CD4-positive, alpha-beta T cell treated with Interleukin-2 at 100 ng/mL for 4 hours (primary cell): ENCODE measurements at places on chromosomes 11 and 22.

- no peak for DNase-seq
Observed at GRCh38 chr11:79236541-79236971, 204.3 kb downstream of the TENM4 start.

- DNase-seq = no peak
Observed at GRCh38 chr11:126790550-126791081, 210.0 kb downstream of the KIRREL3 start.

DNA sequence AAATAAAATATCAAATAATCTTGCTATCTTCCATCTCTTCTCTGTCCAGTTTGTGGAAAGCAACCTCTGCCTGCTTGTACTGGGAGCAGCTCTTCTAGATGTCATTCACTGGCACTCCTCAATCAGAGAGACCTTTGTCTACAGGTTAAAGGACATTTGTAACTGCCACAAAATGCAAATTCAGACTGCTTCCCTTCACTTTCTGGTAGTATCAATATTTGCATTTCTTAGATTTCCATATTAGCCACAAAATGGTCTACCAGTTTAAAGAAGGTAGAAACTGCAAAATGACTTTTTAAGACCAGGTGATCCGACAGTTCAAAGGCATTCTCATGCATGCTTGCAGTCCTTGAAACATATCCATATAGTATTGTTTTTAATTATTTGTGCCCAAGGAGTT is 51.7 kb upstream of the RCN1 start:
- DNase-seq = no peak

GRCh38 chr11:68839054-68839865 is 2.5 kb downstream of the CPT1A start:
- DNase-seq = peak; percentile 91

GRCh38 chr22:36874309-36874696 is 13.5 kb downstream of the NCF4 start:
- DNase-seq = no peak

DNA sequence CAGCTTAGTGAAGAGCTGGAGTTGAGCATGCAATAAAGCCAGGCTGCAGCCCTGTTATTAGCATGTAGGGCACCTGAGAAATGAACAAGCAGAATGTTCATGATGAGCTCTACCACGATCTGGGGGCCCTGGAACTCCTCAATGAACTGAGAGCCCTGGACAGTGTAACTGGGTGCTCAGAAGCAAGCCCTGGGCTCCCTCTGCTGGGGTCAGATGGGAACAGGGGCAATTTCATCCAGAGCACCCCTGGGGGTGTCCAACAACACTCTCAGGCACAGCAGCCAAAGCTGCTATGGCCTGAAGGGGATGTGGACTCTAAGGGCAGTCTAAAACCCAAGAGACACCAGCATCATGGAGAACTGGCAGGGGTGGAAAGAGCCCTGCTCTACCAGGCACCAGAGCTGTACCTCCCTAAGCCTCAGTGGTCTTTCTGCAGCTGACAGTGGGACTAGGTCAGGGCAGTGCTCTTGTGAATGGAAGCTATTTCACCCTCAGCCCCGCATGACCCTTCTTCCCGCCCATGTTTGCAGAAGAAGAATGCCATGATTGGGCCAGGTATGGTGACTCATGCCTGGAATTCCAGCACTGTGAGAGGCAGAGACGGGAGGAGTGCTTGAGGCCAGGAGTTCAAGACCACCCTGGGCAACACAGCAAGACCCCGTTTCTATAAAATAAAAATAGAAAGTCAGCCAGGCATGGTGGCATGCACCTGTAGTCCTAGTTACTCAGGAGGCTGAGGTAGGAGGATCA is 28.9 kb downstream of the THOC5 start:
- DNase-seq = peak; percentile 5

GRCh38 chr11:42043312-42043711 is 583.9 kb upstream of the LRRC4C start:
- no peak for DNase-seq

DNA sequence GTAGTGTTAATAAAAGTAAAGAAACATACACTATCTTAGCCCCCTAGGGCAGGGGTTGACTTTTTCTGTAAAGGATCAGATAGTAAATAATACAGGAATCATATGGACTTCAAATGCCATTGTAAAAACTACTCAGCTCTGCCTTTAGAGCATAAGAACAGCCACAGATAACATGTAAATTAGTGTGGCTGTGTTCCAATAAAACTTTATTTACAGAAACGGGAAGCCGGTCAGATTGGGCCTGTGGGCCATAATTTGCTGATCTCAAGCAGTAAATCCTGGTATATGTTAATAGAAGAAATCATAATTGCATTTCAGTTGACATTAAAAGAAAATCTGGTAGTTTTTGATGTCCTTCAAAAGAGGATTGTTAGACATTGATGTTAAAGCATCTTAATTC is 76.5 kb downstream of the ZC3H12C start:
- DNase-seq = no peak

- DNase-seq = no peak
Observed at GRCh38 chr11:76644591-76644990, 26.0 kb downstream of the LRRC32 start.

GRCh38 chr11:64372802-64373597 is 14.0 kb downstream of the RPS6KA4 start:
- DNase-seq = no peak

DNA sequence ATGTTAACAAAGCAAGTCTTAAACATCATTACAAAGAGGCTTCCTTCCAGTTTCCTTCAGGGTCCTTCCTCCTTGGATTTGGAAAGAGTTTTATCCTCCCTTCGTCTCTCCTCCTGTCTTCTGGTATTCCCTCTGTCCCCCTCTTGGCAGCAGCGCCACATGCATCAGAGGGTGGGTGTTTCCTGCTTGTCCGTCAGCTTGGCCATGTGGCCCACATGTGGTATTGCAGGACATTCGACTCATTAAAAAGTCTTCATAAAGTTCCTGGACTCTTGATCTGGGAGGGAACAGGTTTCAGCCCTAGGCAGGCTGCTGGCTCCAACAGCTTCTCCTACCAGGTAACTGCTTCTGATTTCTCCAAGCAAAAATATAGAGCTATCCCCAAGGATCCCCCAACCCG is 189.8 kb downstream of the CSNK2A3 start:
- DNase-seq = no peak

DNA sequence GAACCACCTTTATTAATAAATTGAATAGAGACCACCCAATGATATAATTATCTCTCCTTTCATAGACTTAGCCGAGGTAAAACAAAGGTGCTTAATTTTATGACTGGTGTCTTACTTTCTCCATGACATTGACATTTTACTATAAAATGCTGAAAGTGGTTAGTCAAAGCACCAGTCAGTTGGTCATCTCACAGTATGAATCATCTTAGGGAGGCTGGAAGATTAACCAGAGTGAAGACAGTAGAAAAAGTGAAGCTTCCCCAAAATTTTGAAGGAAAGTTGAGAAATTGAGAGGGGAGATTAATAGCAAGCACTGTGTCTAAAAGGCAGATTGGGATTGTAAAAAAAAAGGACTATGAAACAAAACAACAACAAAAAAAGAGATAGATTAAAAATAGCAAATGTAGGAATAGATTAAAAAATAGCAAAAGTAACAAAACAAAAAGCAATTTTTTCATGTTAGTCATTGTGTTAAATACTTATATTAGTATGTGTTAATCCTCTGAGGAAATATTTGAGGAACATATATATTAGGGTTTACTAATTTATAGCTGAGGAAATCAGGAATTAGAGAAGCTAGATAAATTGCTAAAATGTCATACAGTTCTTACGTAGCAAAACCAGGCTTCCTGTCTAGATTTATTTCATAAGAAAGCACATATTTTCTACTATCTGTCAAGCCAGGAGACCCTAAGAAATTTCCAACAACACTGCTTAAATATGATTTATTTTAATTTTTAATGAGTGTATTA is 557.3 kb upstream of the ANO5 start:
- DNase-seq = no peak

- DNase-seq = no peak
Observed at GRCh38 chr22:27833803-27834202, 32.2 kb upstream of the MN1 start.

DNA sequence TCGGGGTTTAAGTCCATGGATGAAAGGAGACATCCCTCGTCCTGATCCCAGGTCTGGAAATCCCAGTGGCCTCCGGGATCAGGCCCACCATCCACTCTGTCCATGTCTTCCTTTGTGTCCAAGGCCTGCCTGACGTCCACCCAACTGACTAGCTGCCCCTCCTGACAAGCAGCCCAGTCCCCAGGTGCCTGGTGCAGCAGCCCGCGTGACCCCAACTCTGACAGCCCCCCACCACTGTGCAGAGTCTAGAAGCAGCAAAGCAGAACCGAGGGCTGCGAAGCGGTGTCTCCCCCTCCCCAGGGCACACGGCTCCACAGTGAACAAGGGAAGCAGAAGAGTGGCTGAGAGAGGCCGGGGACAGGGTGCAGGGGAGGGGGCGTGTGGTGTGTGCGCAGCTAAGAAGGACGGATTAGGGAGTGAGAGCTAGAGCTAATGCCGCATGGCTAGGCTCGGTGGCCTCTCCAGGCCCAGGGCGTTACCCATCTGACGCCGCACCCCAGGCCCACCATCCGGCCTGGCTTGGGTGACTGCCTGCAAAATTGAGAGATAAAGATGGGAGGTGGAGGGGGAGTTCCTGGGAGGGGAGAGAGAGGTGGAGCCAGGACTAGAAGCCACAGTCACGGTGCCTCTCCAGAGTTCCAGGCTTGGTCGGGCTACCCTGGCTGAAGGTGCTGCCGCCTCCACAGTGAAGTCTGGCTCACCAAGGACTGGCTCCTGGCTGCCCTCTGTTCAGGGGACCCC is 16.6 kb upstream of the BAIAP2L2 start:
- no peak for DNase-seq

GRCh38 chr11:95142431-95142830 is 52.8 kb downstream of the ENDOD1 start:
- no peak for DNase-seq

DNA sequence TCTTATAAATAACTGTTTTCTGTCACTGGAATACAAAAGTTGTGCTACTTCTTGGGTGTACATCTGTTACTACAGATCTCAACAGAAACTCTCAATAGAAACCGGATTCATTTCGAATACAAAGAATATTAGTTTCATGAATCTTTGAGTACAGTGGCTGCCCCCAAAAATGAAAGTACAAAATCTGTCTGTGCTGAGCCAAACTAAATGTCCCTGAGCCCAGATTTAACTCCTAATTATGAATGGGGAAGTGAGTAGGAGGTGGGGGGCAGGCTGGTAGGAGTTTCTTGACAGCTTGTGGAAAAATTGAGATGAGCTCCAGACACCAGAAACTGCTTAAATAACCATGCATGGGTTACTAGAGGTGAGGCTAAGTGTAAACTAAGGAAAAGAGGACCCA is 41.6 kb downstream of the PITPNB start:
- no peak for DNase-seq

DNA sequence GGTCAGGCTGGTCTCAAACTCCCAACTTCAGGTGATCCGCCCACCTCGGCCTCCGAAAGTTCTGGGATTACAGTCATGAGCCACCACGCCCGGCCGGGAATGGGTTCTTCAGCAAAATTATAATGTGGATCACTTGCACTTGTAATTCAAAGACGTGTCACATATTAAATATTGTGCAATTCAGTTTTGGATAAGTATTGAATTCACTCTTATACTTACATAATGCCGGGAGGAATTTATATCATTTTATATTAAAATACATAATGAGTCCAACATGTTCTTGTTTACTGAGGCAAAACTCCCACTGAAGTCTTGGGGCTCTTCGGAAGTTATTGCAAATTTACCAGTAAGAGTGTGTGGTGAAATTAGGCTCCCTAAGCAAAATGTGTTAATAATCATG is 635.2 kb upstream of the LUZP2 start:
- no peak for DNase-seq

DNA sequence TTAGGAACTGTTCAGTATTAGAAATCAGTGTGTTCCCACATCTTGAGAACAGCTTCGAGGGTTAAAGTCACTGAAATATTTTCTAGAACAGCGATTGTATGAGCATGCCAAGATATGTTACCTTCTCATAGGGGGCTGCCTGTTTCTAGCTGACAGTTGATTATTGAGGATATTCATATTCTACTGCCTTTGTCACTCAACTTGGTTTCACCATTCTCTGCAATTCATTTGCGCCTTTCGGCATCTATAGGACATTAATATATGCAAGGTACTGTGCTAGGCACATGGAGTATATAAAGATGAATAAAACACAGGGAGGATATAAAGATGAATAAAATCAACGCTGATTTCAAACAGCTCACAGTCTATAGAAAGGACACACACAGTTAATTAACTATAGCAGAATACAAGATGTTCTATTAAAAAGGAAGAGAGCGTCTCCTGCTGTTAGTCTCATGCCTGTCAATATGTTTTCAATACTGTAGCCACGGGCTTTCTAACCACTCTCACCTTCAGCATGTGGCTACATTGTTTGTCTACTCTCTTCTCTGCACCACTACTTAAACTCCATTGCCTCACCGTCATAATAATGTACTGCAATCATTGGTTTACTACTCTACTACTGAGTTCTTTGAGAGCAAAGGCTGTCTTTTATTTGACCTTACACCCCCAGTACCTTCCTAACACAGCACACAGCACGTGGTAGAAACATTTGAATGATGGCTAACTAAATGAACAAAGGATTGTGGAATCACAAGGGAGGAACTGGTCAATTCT is 81.9 kb downstream of the RAB30 start:
- DNase-seq = peak; percentile 10

DNA sequence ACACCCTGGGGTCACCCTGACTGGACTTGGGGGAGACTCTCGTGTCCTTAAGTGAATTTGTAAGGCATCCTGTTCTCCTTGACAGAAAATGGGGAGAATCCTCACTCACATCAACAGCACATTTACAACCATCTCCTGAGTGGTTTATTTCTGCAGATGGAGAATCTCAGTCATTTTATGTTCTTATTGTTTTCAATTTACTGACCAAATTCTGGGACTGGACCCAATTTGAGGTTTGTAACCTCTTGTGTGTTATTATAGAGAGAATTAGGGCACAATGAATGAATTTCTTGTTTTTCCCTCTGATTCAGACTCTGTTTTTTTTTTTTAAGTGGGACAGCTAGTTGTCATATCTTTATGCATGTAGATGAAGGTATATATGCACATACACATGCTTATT is 104.9 kb downstream of the ADAMTS15 start:
- no peak for DNase-seq

DNA sequence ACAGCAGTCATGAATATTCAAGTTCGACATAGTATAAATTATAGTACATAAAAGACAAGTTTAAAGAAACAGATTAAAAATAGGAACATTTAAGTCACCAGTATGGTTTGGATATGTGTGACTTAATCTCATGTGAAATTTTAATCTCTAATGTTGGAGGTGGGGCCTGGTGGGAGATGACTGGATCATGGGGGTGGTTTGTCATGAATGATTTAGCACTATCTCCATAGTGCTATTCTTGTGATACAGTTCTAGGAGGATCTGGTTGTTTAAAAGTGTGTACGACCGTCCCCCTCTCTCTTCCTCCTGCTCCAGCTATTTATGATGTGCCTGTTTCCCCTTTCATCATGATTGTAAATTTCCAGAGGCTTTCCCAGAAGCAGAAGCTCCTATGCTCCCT is 3.3 kb downstream of the KDM4E start:
- no peak for DNase-seq

DNA sequence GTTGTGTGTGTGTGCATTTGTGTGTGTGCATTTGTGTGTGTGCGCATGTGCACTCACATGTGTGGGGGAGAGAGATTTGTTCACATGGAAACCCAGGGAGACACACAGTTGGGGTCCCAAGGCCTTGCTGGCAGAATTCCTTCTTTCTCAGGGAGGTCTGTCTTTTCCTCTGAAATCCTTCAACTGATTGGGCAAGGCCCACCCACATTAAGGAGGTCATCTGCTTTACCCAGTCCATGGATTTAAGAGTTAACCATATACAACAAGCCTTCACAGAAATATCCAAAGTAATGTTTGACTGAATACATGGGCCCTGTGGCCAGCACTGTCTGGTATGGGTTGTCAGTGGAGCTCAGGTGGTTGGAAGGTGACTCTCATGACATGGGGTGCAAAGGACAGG is 641.4 kb downstream of the BRD1 start:
- no peak for DNase-seq
